ENCODE measurements at places on chromosomes 2 and 18. TPM values are rescaled to one million over a fixed set of nuclear protein-coding genes. Genes with fewer than 3 reads are reported as not detected.

IL37 gene
- not detected for total RNA-seq

PRKAG3 gene
- not detected for total RNA-seq

DCC gene
- 25.4 TPM for total RNA-seq

SLC40A1 gene
- 6.1 TPM for total RNA-seq

CIAO1 gene
- total RNA-seq = 96.3 TPM

MSTN gene
- total RNA-seq = 0.90 TPM

ABCG5 gene
- total RNA-seq = 0.36 TPM

RGPD3 gene
- 0.89 TPM for total RNA-seq

GNAL gene
- total RNA-seq = 62.8 TPM

GAL3ST2 gene
- 0.76 TPM for total RNA-seq

STPG4 gene
- total RNA-seq = 0.45 TPM

ARHGAP28 gene
- 2.8 TPM for total RNA-seq

- DNase-seq = no peak
These were observed 12.9 kb upstream of the MARCO start for GRCh38 chr2:118929059-118929458.

DNA sequence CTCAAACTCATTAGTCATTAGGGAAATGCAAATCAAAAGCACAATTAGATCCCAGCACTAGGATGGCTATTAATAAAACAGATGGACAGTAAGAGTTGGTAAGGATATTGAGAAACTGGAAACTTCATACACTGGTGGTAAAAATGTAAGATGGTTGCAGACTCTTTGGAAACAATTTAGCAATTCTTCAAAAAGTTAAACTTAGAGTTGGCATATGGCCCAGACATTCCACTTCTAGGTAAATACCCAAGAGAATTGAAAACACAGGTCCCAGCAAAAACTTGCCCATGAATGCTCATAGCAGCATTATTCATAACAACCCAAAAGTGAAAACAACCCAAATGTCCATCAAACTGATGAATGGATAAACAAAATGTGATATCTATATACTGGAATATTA lies 84.9 kb upstream of the ZFP36L2 start:
- no peak for DNase-seq

DNA sequence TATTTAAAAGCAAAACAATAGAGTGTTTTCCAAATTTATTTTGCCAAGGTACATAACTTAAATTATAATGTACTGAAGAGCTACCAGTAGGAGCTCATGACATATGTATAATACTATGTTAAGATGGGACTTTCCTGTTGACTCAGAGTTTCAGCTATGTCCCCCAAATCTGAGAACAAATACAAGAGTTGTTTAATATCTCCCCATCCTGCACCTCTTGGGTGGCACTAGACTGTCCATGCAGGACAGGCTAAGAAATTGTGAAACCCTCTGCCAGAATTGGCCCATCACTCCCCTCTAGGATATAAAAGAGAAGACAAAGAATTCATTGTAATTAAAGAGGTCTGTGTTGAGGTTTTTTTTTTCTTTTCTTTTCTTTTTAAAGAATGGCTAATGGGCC lies 21.7 kb upstream of the CTAGE1 start:
- no peak for DNase-seq

- DNase-seq = no peak
These were observed 7.9 kb downstream of the CAPN13 start for GRCh38 chr2:30799366-30799765.

DNA sequence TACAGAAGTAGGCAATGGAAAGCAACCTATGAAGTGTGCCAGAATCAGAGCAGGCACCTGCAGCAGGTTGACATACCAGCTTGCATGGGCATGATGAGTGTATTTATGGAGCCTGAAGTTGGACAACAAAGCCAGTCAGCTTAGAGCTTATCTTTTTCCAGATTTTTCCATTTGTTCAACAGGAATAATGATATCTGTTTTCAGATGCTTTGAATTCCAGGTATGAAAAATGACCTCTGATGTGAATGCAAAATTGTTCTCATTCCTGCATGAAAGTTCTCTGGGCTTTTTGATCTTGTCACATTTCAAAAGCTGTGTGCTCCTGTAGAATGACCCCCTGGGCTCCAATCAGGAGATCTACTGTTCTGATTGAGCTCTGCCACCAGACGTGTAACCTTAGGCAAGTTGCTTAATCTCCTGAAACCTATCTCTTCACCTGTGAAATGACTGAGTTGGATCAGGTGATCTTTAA lies 38.2 kb upstream of the VIT start:
- no peak for DNase-seq

GRCh38 chr18:10050956-10051355 lies 137.1 kb downstream of the VAPA start:
- DNase-seq = no peak

DNA sequence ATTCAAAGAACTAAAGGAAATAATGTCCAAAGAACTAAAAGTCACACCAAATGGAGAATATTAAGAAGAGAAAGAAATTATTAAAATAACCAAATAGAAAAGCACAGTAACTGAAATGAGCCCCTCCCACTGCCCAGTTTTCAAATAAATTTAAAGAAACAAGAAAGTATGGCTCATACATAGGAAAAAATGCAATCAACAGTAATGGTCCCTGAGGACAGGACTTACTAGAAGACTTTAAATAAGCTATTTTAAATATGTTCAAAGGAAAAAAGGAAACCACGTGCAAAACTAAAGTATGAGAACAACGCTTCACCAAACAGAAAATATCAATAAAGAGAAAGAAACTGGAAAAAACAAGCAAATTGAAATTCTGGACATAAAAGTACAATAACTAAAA lies 58.9 kb downstream of the TMEM131 start:
- no peak for DNase-seq

DNA sequence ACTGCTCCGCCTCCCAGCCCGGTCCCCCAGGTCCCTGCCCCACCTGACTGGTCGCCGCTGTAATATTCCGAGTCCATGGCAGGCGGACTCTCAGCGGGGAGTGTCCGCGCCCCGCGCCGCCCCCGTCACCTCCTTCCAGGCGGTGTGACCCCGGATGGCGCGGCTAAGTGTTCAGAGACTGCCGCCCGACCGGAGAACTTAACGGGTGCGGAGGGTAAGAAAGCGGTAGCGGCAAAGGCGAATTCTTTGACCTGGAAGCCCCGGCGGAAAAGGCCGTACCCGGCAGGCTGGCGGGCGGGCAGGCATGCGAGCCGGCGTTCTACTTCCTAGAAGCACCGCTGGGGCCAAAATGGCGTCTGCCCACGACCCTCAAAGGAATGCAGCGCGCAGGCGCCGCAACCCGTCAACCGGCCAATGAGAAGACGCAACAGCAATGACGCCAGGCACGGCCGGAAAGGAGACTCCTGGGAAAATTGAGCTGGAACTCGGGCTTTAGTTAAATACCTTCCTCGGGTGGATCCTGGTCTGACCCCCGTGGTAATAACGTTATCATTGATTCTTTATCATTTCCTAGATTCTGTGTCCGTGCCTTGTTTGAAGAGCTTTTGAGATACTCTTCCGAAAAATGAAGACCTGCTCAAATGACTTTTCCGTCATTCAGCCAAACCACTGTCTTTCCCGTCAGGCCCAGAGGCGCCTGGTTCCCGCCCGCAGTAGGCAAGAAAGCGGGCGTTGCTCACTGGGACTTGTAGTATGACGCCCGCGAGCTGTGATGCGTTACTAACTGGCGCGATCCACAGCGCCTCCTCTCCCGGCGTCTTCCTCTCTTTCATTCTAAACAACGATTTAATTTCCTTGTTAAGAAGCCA lies at the start of gene IWS1:
Gene IWS1, minus strand, starts transcription at position 358 of the 869 bp plus-strand sequence. Its CDS starts 281 bp downstream, at position 77.
- DNase-seq = peak; percentile 97

DNA sequence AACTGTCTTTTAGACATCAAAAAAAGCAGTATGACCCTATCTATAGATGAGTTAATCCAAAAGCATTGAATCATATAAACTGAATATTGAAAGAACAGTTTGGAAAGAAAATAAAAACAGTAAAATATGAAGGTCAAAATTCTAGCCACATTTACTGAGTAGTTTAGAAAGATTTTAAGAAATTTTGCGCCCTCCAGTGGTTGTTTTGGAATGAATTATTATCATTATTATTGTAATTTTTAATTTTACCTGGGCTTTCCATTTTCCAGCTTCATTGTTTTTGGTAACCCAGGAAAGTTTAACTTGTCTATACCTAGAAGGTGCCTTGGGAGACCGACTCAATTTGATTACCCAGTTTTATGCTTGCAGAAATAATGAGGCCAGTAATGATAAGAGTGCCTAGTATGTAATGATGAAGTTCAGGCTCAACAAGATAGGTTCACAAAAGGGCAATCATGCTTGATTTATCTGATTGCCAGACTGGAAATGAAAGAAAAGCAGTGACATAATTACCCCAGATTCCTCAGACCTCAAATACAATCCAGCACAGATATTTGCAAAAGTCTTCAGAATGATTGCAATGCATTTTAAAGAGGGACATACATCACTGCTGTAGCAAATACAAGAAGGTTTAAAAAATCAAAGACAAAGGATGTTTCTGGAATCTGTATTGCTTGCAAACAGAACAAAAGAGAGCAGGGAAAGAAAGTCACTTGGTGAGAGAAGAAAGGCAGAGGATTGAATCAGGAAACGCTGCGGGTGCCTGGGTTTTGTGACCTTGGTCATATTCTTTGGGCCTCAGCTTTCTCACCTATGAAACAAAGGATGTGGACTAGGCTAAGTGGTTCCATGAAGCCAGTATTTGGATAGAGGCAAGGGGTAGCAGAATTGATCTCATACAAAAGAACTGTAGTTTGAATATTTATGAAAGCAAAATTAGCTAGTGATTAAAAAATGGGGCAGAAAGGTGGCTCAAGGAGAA lies 153.8 kb downstream of the MAP2 start:
- DNase-seq = no peak

- DNase-seq = no peak
These were observed 30.7 kb downstream of the CAMKMT start for GRCh38 chr2:44392338-44392943.

DNA sequence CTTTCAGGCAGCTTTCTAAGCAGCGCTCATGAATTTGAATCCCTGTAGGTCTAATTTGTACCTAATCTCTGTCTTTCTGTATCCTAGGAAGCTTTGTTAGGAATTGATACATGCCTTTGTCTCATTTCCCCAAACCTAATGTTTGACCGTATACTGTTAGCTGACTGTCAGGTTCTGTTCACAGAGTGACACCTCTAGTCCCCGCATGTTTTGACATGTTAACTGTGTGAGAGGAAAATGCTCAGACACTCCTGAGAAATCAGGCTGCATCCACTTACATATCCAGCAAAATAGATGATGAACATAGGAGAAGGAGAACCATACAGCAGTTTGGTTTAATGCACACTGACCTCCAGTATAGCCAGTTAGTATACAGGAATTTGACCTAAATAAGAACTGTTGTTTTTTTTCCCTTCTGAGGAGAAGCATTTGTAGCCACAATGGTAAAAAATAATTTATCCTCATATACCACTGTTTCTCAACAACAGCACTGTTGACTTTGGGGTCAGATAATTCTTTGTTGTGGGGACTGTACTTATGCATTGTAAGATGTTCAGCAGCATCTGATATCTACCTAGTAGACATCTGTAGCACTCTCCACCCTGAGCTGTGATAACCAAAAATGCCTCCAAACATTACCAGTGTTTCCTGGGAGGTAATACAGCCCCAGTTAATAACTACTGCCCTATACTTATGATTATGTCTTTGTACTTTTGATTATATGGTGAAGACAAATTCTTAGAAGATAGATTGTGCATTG lies 130.9 kb downstream of the NCOA1 start:
- DNase-seq = no peak

DNA sequence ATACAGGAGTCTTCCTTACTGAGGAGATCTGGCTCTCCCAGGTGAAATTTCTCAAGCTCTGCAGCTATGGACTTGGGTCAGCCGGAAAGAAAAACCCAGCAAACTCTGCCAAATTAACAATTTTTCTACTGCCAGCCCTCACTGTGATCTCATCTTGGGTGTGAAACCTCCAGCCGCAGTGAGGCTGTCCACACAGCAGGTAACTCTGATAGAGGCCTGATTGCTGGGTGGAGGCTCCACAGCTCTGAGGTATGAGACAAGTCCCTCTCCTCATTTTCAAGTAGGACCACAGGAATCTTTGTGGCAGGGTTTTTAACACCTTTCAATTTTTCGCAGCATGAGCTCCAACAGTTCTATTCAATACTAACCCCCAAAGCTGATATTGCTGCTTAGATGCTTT lies 430.6 kb upstream of the RAB6C start:
- DNase-seq = no peak

Data from dorsolateral prefrontal cortex (tissue), 122 donors.